ENCODE measurements at places on chromosomes 5 and 9. TPM values are rescaled to one million over a fixed set of nuclear protein-coding genes. Genes with fewer than 3 reads are reported as not detected.

LCN1 gene
- total RNA-seq: 0.65 TPM

FBP2 gene
- total RNA-seq: not detected

RNF224 gene
- total RNA-seq: not detected

PCDHGB5 gene
- 15.9 TPM for total RNA-seq

PCDHB11 gene
- total RNA-seq: 0.18 TPM

ZNF79 gene
- 16.5 TPM for total RNA-seq

RNF180 gene
- total RNA-seq: 0.74 TPM

ORM2 gene
- total RNA-seq: not detected

GAPT gene
- total RNA-seq: not detected

BTNL3 gene
- total RNA-seq: not detected

Data from smooth muscle cell of bladder (primary cell).